Adipocyte (in vitro differentiated cells): ENCODE measurements at places on chromosomes 6 and 20.

DNA sequence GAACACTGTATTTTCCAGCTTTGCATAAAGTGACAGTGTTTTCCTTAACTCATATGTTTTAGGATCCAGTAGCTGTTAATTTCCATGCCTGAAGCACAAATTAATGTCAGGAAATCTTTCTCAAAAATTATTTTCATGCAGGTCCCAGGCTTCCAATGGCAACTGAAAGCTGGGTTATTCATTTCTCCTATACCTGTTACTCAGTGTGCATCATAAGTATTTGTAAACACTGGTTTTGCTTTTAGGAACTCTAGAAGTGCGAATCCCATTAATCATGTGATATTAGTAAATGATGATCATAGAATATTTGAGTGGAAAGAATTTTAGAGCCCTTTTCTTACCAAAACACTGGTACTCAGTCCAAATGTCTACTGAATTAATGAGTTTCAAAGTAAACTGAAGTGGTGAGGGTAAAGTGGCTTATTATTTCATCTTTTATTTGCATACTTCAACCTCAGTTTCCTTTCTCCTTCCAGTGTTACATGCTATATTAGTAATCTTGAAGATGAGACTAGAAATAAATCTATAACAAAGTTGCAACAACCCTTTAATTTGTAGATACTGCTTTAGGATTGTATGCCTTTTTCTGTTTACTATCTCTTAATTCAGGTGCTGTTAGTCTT lies 124.0 kb downstream of the ZFAND3 start:
- DNase-seq, result no peak

DNA sequence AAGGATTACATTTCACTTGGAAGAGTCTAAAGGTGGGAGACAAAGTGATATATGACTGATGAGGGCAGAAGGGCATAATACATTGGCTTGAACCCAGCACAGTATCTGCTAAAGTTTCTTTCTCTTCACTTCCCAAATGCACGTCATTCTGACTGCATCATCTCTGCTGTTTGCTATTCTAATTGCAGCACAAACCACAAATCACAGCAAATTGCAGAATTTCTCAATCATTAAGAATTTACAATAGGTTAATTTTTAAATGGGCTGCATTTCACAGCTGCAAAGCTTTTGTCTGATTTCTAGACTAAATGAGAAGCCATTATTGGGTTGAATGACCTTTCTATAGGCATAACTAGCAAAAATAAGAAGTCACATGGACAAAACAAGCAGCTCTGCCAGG lies 337.0 kb downstream of the RNGTT start:
- no peak for DNase-seq

GRCh38 chr6:119259027-119259426 lies 90.5 kb downstream of the MAN1A1 start:
- no peak for DNase-seq

GRCh38 chr6:166610069-166610468 lies 17.0 kb downstream of the RPS6KA2 start:
- no peak for DNase-seq

DNA sequence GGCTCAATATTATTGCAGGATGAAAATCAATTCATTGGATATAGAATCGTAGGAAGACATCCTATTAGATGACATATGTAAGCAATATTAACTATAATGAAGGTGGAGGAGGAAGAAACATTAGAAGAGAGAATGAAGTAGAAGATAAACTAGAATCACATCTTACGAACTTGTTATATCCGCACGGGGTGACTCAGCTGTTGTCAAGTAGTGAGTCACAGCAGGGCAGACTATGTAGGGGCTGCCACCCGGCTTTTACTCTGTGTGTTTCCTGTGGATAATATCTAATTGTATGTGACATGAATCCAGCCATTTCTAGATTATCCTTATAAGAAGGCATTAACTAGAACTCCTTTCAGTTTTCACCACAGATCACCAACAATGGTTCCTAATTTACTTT lies 520.2 kb downstream of the DOK5 start:
- DNase-seq, result no peak
